ENCODE measurements at places on chromosomes 1 and 21.

- DNase-seq, result no peak
Measured at GRCh38 chr1:10280439-10281350, 70.3 kb downstream of the KIF1B start.

- no peak for DNase-seq
Measured at GRCh38 chr1:2098839-2099785, 48.9 kb downstream of the PRKCZ start.

- no peak for DNase-seq
Measured at GRCh38 chr1:216453777-216454176, 30.5 kb upstream of the USH2A start.

DNA sequence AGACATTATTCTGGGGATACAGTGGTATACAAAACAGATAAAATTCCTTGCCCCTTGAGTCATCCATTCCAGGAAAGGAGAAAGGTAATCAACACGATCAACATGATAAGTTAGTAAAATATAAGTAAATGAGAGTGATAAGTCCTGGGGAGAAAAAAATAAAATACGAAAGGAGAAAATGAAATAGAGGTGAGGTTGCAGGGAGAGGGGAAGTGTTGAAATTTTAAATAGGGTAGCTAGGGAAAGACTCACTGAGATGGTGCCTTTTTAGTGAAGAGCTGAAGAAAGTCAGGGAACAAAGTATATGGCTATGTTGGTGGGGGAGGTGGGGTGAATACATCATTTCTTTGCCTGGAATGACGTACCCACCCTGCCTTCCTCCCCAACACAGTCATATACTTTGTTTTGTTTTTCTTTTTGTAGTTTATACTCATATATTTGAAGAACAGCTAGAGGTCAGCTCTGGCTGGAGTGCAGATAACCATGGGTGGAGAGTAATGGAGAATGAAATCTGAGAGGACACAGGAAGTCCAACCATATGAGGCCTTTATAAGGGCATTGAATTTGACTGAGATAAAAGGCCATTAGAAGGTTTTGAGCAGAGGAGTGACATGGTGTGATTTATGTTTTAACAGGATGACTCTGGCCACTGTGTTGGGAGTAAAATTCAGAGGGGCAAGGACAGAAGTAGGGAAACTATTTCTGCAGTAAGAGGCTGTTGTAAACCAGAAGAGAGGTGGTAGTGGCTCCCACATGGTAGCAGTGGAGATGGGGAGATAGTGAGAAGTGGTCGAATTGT lies 54.8 kb downstream of the OSBPL9 start:
- no peak for DNase-seq

- DNase-seq, result no peak
Measured at GRCh38 chr1:29931477-29932175, 695.3 kb downstream of the PTPRU start.

- no peak for DNase-seq
Measured at GRCh38 chr1:96538111-96538641, 183.4 kb upstream of the PTBP2 start.

DNA sequence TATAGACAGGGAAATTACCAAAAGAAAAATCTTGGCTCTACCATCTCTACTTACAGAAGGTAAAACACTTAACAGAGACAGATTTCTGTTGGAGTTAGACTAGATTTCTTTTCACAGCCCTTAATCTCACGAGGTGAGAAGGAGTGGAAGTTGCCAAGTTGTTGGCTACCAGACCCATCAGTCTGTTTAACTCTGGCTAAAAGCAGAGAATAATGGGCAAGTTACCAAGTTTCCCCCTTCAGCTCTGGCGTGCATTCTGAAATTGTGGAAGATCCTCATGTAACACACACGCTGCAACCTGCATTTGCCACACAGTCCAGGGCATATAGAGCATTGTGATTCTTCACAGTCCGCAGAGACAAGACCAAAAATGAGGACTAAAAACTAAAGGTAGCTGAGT lies 49.3 kb downstream of the STX6 start:
- no peak for DNase-seq

Measured in CD4-positive, alpha-beta T cell treated with Interleukin-17A for 1 hour (primary cell).